ENCODE measurements at places on chromosomes 12 and 14. TPM values are rescaled to one million over a fixed set of nuclear protein-coding genes. Genes with fewer than 3 reads are reported as not detected.

DNA sequence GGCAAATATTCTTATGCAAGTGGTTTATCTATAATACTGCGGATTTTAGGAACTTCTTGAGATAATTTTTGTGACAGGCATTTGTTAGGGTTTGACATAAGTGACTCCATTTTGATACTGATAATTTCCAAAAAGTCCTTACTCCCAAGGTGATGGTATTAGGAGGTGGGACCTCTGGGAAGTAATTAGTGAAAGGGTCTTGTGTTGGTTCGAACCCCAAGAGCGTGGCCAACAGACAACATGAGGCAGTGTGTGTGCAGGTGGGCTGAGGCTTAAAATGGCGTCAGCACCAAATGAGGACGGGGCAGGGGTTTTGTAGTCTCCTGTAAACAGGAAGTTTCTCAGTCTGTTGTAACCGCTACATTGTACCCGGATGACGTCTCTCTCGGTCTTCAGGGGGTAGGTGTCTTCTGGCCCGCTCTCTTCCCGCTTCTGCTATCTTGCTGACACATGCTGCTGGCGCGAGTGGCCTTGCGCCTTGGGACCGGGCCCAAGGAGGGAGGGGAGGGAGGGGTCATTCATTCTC is 1.7 kb upstream of the C12orf43 start:
- no peak overlapping the region for H3K4me3 ChIP-seq
- no peaks in the 10 kb centered on the region for H3K36me3 ChIP-seq
- no peaks in the 10 kb centered on the region for H3K27me3 ChIP-seq
- no peak overlapping the region for H3K27ac ChIP-seq

DNA sequence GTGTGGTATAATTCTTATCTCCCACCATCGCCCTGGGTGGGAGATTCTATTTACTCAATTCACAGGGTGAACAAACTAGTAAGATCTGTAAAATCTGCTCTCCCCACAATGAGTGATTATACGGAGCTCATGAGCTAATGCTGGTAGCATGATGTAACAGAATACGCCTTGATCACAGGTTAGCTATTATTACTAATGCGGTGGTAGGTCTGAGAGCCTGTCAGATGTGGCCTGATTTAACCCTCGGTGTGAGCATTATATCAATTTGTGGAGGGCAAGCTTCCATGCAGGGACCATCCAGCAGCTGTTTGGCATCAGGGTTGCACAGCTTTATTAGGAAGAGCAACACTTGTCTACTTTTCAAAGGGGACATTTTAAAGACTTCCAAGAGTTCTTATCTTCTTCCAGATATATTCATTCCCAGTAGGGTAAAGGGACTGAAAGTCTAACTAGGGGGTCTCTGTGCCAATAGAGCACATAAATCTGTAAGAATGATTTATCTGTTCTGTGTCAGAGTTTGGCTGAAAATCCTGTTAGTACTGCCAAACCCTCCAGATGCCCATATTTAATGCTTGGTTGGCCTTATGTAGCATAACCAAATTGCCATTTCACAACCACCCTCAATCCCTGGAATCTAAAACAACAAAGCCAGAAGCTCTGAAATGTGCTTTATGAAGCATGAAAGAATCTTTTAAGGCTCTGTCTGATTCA is 18.7 kb downstream of the TSHR start:
- H3K4me1 ChIP-seq: no peaks in the 10 kb centered on the region
- no peak for DNase-seq
- no peak overlapping the region for H3K27ac ChIP-seq
- H3K4me3 ChIP-seq: no peak overlapping the region

Gene STRAP
- total RNA-seq: 251 TPM

Gene FGF23
- 0.42 TPM for total RNA-seq

Gene KRT85
- total RNA-seq: not detected

Gene RASSF8
- 46.7 TPM for total RNA-seq

All from H1 (cell line).